Astrocyte of the spinal cord (primary cell): ENCODE measurements at places on chromosomes 16 and 17.
A peak's percentile ranks its signal among the peaks of the same experiment; 100 is the strongest.

GRCh38 chr16:81907681-81908080 is 103.6 kb downstream of the SDR42E1 start:
- DNase-seq = no peak

GRCh38 chr17:2745317-2746037 is 4.0 kb downstream of the CCDC92B start:
- no peak for DNase-seq

DNA sequence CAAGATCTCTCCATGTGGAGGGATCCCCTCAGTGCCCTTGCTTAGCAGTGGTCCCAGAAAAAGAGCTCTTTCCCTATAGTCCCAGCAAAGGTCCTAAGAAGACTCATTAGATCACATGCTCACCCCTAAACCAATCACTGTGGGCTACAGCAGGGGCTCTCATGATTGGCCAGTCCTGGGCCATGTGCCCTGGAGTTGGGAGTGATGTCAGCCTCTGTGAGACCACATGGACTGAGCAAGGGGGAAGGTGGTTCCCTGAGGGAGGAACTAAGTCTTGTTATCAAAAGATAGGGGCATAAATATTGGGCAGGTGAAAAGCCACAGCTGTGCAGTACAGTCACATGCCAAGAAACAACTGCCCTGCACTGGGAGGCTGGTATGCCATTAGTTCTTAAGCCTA is 51.3 kb downstream of the SCNN1B start:
- DNase-seq = no peak

- DNase-seq = peak; percentile 57
Observed at GRCh38 chr17:81487487-81488275, 24.9 kb downstream of the ACTG1 start.

DNA sequence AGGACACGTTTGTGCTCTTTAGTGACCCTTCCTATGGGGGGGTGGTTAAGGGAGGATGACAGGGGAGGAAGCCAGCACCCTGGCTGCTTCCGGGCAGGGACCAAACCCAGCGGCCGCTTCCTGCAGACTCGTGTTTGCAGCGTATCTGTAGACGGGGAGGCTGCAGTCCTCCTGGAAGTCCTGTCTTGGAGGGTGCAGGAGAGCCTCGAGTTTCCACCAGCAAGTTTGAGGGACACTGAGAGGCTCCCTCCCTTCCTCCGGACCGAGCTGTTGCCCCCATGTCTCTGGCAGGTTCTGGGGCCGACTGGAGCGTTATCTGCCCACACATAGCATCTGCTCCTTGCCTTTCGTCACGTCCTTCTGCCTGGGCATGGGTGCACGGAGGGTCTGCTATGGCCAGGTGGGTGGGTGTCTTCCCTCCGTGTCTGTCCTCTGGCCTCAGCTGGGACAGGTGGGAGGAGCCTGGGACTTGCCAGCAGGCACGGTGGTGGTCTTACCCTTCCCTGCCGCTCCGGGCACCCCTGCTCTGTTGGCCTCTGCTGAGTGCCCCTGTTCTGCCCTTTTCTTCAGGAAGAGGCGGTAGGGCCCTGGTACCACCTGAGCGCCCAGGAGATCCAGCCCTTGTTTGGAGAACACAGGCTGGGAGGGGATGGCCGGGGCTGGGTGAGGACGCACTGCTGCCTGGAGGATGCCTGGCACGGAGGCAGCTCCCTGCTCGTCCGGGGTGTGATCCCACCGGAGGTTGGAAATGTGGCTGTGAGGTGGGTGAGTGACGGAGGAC is 8.8 kb downstream of the ENGASE start:
- no peak for DNase-seq

GRCh38 chr16:73202161-73202729 is 154.3 kb upstream of the ZFHX3 start:
- peak; percentile 94 for DNase-seq

DNA sequence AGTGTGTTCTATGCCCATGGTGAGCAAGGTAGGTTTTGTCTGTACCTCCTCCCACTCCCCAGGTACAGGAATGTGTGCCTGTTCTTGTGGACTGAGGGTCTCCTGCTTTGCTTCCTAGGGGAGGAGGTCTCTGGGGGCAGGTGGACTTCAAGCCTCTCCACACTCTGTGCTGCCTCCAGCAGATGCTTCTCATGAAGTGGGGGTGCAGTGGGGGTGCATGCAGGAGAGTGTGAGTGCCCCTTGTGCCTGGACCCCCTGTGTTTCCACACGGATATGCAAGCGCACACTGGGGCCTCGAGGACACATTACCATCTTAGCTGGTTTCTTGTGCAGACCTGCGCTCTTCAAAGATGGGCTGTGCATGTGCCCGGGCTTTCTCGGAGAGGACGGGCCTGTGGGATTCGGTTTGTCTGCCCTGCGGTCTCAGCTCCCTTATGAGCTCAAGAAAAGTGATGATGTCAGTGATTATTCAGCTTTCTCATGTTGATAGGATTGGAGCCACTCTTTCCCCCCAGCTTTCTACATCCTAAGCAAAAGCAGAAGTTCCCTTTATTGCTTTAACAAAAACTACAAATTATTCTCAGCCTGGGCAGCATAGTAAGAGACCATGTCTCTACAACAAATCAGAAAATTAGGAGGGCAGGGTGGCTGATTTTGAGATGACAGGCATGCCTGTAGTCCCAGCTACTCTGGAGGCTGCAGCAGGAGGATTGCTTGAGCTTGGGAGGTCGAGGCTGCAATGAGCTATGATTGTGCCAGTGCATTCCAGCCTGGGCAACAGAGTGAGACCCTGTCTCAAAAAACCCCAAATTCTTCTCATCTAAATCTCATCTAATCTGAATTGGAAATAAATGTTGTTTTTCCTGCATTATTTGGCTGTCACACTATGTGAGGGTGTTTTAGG is 86.8 kb downstream of the RPTOR start:
- no peak for DNase-seq

GRCh38 chr17:30942308-30943079 is 20.7 kb downstream of the ADAP2 start:
- DNase-seq = no peak

DNA sequence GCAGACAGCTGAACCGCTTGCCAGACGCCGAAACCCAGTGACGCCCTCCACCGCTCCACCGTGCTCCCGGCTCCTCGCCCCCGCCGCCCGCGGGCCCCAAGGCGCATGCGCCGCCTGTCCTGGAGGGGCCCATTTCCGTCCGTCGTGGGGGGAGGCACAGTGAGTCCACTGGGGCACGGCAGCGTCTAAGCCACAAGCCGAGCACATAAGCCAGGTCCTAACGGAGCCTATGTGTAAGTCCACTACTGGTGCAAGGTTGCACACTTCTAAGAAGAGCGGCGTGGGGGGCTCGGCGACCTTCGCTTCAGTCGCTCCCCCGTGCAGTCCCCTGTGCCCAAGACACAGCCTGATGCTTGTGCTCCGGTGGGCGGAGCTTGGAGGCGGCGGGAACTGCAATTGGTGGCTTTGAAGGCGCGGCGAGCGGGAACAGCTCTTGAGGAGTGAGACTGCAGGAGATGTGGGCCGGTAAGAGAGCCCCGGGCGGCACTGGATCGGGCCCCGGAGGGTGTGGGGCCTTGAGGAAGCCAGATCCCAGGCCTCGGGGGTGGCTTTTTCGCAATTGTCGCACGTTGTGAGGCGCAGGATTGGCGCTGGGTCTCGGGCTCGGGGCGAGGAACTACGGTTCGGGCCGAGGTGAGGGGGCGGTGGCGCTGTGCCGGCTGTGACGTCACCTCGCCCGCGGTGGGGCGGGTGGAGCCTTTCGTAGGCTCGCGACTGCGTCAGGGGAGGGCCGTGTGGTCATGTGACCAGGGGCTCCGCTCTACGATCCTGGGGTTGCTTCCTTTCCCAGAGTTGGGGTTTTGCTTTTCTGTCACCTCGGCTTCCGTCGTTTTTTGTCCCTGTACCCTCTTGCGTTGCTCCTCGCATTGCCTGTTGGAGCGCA is at the start of the genes CENPN and CMC2:
TSS of gene CENPN (plus strand) at position 402 of the 883 bp plus-strand sequence. CDS start 4,726 bp downstream, outside the sequence.
TSS of gene CMC2 (minus strand) at position 73 of the 883 bp plus-strand sequence. CDS start 9,491 bp downstream, outside the sequence.
- DNase-seq = peak; percentile 100

DNA sequence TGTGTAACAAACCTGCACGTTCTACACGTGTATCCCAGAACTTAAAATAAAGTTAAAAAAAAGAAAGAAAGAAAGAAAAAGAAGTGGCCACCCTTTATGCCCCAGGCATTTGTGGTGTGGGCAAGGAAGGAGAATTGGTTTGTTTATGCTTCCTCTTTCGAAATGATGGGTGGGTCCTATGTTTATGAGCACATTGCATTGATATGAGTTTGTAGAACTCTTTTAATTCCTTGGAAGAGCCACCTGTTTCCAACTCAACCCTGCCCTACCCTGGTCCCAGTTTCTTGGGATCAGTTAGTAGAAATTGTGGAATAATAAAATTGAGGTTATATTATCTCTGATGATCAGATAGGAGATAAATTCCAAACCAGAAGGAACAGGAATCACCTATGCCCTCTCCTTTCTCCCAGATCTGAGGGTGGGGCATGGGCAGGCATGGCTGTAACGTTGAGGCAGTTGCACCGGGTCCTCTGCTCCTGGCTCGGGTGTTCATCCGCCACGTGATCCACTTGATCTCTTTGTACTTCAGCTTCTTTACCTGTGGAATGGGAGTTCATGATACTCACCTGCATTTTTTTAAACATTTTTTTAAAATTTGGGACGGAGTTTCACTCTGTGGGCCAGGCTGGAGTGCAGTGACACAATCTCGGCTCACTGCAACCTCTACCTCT is 15.9 kb downstream of the CHAD start:
- no peak for DNase-seq

- no peak for DNase-seq
Observed at GRCh38 chr16:49478107-49478506, 104.5 kb downstream of the C16orf78 start.

GRCh38 chr16:72473631-72474030 is 301.7 kb upstream of the PMFBP1 start:
- DNase-seq = peak; percentile 31

GRCh38 chr17:49854126-49854525 is 6.3 kb upstream of the TAC4 start:
- no peak for DNase-seq

DNA sequence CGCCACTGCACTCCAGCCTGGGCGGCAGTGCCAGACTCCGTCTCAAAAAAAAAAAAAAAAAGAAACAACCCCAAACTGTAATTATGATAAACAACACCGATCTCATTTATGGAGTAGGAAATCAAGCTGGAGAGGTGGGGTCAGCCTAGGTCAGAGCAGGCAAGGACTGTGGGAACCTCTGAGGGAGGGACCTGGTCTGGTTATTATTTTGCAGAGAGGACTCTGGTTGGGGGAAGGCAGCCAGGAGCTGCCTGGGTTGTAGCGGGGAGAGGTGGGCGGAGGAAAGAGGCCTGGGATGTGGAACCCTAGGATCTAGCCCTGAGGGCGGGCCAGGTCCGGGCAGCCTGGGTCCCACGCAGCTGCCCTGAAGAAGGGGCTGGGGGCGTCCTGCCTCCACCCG is 10.9 kb upstream of the HS3ST6 start:
- DNase-seq = no peak

DNA sequence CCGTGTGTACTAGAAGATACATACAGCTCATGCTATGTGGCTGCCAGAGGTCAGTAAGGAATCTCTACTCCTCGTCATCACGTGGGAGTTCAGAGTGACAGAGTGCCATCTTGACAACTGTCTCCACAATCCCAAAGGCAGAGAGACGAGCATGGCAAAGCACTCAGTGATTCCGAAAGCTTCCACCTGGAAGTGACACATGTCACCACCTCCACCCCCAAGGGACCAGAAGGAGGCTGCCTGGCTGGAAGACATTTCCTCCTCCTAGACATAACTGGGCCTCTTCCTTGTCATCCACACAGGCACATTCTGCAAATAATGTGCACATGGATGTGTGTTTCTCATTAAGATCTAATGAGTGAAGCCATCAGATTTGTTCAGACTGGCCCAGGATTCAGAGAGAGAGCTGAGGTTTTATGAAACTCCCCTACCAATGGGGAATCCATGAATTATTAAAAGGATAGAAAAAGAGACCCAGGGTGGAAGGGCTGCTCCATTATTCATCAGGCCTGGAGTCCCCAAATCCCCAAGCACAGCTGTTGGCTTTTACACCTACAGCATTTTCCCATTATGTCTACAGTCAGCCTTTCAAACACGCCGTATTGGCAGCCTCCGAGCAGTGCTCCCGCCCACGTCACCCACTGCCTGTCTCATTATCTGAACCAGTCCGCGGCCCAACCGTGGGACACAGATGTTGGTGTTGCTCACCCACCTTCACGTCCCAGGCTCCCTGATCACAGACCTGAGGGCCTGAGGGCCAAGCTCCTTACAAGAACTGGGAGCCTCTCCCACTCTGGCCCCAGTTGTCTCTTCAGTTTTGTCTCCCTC is 3.3 kb upstream of the CACNG5 start:
- DNase-seq = no peak

GRCh38 chr17:74391771-74392170 is 24.5 kb downstream of the GPR142 start:
- DNase-seq = no peak

DNA sequence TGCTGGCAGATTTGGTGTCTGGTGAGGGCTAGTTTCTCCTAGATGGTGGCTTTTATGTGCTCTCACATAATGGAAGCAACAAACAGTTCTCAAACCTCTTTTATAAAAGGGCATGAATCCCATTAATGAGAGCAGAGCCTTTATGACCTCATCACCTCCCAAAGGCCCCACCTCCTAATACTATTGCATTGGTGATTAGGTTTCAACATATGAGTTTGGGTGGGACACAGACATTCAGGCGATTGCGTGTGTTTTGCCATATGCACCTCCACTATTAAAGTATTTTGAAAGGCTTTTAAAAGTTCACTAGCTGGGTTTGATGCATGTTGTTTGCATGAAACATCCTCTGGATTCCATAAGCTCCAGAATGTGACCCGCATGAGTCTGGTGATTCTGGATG is 24.4 kb upstream of the DNAJA2 start:
- no peak for DNase-seq

DNA sequence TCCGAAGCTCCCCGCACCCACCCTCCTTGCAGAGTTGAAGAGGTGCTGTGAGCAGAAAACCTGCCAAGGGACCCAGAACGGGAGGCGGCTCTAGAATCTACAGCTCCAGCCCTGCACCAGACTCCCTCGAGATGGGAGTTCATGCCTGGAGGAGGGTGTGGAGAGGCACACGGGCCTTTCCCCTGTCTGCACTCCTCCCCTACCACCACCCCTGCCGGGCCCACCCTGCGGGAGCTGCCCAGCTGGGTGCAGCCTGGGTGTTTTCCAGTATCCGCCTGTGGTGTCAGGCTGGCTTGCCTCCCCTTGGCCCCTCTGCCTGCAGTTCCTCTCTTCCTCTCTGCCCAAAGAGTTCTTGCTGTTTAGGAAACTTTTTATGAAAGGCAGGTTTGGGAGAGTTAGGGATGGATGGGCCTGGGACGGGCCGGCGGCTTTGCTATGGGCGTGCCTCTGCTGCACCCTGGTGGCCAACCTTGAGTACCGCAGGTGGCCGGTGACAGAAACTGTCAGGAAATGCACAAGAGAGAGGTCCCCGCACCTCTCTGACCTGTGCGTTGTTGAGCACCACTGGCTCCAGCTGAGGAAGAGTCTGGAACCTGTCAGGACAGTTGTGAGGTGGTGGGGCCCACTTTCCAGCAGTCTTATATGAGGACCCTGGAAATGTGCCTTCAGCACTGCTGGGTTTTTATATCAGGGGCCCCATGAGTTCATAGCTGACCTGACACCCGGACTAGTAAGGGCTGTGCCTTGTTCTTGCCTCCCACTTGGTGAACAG is 354.1 kb downstream of the SEC14L1 start:
- DNase-seq = peak; percentile 72

GRCh38 chr16:83969771-83970429 is 1.9 kb downstream of the NECAB2 start:
- DNase-seq = no peak
